ENCODE measurements at places on chromosomes 3 and 15.

DNA sequence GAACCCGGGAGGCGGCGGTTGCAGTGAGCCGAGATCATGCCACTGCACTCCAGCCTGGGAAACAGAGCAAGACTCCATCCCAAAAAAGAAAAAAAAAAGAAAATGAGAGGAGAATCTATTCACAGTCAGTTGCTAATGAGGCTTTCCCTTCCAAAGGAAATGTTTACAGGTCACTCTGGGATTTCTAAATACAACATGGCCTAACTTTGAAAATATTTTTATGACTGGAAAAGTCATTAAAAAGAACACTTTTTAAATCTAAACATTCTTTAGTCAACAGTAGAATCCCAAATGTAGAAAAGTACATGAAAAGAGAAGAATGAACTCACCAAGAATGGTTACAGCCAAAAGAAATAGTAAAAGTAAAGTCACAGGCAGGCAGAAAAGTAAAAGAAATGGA is 78.6 kb downstream of the PLD1 start:
- DNase-seq: no peak

GRCh38 chr3:46907271-46907670 is 29.8 kb downstream of the PTH1R start:
- DNase-seq: no peak

DNA sequence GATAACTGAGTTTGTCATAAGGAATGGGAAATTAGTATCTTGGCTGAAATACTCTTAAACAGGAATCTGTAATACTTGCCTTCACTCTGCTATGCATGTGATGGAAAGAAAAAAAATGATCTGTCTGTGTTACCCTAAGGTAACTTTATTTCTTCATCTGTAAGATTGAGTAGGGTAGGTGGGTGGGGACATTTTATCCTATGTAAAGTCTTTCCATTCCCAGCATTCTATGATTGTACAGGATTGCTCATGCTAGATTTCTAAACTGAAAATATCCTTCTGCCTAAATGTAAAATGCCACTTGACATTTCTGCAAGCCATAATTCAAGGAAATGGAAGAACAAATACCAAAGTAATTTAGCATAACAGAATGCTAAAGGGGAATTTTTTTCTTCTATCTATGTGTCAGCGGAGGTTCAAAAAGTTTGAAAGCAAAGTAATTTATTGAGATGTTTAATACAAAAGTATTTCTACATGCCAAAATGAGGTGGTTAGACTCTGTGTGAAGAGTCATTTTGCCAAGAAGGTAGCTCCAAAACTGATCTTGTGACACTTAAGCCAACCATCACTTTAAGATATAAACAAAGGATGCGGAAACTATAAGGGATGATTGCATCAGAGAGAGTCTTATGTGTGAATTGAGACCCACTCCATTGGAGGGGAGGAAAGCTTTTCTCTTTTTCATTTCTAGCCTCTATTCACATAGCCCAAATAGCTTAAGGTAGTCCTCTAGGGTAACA is 46.6 kb upstream of the SERPINI2 start:
- no peak for DNase-seq

GRCh38 chr3:141218162-141218835 is 13.3 kb upstream of the PXYLP1 start:
- DNase-seq: no peak

GRCh38 chr15:95646484-95647273 is 683.8 kb upstream of the NR2F2 start:
- no peak for DNase-seq

DNA sequence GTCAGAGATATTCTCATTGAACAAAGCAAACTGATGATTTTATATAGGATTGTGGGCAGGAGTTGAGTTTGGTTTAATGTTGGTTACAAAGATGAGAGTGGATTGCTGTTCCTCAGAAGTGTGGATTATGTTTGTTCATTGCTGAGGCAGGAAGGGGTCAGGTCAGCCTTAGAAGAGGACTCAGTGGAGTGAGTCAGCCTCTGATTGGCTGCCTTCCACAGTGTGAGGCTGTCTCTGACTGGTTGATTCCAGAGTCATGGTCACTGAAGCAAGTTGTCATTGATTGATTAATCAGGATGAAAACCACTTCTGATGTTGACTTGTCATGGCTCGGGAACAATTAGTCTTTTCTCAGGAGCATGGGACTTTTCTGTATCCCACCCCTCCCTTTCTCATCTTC is 36.2 kb downstream of the KBTBD12 start:
- no peak for DNase-seq

GRCh38 chr3:64267721-64268604 is 42.7 kb upstream of the PRICKLE2 start:
- no peak for DNase-seq

GRCh38 chr3:144350125-144350524 is 378.5 kb downstream of the DIPK2A start:
- no peak for DNase-seq
